Stimulated activated CD8-positive, alpha-beta memory T cell treated with anti-CD3 and anti-CD28 coated beads, Interleukin-7, amount 100 ng/mL, for 1 hour (primary cell): ENCODE measurements at places on chromosomes 5 and 9.

DNA sequence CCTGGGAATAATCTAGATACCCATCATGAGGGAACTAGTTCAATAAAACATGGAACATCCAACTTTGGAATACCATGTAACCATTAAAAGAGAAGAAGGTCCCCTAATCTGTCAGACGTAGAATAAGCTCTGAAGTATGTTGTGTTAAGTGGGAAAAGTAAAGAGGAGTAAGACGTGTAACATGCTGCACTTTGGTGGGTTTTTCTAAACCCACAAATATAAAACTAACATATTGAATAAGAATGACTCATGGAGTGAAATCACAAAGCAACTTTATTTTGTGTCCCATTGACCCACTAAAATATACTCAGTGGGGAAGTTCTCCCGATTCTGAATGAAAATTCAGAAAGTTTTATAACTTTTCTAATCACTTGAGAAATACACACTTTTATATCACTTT, 67.9 kb upstream of the PIK3R1 start:
- no peak for DNase-seq

GRCh38 chr9:136697146-136697820, 10.0 kb upstream of the AGPAT2 start:
- DNase-seq, result no peak

GRCh38 chr5:15377573-15378340, 122.2 kb upstream of the FBXL7 start:
- DNase-seq, result no peak

DNA sequence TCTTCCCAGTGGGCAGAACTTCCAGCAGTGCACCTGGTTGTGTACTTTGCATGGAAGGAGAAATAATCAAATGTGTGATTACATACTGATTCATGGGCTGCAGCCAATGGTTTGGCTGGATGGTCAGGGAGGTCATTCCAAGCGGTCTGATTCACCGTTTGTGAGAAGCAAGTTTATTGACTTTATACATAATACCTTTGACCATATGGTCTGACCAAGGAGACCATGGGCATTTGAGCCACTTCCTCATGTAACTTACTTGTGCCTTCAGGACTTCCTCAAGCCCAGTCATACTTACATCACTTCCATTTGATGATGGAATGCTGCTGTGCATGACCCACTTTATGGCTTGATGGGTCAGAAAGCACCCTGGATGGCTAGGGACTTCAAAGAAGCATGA, 41.1 kb downstream of the DAP start:
- DNase-seq, result no peak

GRCh38 chr5:91106842-91107511, 276.1 kb downstream of the ARRDC3 start:
- DNase-seq, result no peak

- no peak for DNase-seq
These were observed 1131.1 kb upstream of the WWC1 start for GRCh38 chr5:167160388-167160787.

- no peak for DNase-seq
These were observed 687.0 kb upstream of the C9orf72 start for GRCh38 chr9:28260330-28260729.

GRCh38 chr5:103263054-103263453, 4.5 kb downstream of the MACIR start:
- DNase-seq, result no peak

DNA sequence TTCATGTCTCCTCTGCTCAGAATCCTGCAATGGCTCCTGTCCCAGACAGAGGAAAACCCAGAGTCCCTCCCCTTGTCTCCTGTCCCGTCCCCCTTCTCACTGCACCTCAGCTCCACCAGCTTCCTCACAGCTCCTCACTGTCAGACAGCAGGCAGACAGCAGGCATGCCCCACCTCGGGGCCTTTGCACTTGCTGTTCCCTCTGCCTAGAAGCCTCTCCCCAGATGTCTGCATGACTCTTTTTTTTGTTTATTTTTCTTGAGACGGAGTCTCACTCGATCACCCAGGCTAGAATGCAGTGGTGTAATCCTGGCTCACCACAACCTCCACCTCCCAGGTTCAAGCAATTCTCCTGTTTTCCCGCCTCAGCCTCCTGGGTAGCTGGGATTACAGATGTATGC, 8.8 kb upstream of the SLC6A7 start:
- no peak for DNase-seq

- DNase-seq, result no peak
These were observed 2.0 kb downstream of the PPP3R2 start for GRCh38 chr9:101592788-101593187.

DNA sequence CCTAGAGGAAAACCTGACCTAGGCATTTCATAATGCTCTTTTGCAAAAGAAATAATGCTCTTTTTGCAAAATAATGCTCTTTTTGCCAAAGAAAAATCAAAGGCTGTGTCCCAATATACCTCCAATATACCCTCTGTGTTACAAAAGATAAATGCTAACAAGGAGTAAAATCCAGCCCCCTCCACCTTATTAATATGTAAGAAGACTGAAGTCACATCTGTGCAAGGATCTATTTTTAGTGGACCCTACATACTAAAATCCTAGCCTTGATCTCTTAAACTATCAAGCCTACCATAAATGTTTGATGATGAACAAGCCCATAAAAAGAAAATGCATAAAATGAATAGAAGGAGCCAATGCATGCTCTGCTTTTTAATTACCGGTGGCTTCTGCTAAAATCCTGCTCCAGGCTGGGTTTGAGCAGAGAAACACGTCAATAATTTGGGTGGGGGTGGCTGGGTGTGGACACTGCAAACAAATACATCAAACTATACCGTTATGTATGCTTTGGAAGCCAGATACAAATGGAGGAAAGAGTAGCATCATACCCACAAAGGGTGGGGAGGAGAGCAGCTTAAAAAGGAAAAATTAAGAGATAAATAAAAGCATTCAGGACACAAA, 131.6 kb downstream of the SEMA6A start:
- DNase-seq, result no peak

- no peak for DNase-seq
These were observed 97.2 kb downstream of the DOCK8 start for GRCh38 chr9:311841-312240.

DNA sequence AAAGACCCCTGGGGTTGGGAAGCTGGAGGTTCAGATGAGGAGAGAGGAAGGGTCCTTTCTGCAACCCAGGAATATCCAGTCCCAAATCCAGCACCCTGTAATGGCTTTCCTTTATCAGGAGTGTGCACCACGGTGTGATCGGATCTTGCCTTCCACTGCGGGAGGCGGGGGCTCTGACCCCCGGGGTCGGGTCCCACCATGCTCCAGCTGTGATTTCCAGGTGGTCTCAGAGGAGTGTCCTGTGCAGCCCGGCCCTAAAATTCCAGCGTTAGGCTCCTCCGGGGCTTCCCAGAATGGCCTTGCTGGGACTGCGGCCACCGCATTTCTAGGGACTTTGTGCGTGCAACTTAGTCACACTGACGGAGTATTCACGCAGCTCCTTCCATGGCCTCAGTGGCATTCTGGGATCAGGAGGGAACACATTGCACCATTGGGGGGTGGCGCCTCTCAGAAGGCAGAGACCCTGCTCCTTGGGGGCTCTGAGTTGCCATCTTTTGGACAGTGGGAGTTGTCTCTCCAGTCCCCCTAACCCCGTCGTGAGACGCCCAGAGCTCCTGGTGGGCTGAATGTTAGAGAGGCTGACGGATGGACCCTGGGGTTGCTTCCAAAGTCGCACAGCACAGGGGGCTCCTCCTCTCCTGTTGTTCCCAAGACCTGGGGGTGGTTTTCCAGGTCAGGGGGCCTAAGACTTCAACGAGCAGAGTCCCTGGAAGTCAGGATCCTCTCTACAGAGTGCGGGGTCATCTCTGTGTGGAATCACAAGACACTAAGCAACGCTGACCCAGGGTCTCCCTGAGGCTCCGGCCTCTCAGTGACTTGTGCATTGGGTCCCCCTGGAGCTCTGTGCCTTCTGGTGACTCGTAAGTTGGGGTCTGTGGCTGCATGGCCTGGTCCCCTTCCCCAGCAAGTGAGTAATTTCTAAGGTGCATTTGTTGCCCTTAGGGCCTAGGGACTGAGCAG, 42.7 kb upstream of the IRX4 start:
- no peak for DNase-seq

GRCh38 chr5:59609501-59610265, 283.8 kb downstream of the PDE4D start:
- no peak for DNase-seq

- no peak for DNase-seq
These were observed 311.8 kb upstream of the DMRT1 start for GRCh38 chr9:529731-530130.

DNA sequence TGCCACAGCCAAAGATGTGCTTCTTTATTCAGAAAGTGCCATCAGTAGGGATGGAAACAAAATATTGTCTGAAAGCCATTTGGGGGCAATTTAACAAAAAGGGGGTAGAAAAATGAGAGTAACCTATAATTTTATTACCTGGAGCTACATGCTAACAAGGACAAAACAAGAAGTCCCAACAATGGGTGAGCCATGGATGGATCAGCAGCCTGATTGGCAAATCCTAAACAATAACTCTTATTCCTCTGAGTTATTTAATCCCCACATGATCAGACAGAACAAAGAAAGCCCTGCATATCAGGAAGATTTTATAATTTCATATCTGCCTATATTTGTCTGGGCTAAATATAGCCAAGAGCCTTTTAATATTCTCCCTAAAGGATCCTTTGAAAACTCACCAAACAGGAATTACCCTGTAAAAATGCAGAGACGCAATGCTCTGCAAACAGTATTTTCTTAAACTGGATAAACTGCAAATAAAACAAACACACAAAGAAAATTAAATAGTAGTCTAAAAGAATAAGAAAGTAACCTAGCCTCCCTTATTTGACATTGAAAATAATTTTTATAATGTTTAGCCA, 483.4 kb downstream of the ZNF608 start:
- no peak for DNase-seq

GRCh38 chr5:59260200-59260599, 633.3 kb downstream of the PDE4D start:
- no peak for DNase-seq

- no peak for DNase-seq
These were observed 180.2 kb downstream of the FBXL17 start for GRCh38 chr5:108201721-108202120.

DNA sequence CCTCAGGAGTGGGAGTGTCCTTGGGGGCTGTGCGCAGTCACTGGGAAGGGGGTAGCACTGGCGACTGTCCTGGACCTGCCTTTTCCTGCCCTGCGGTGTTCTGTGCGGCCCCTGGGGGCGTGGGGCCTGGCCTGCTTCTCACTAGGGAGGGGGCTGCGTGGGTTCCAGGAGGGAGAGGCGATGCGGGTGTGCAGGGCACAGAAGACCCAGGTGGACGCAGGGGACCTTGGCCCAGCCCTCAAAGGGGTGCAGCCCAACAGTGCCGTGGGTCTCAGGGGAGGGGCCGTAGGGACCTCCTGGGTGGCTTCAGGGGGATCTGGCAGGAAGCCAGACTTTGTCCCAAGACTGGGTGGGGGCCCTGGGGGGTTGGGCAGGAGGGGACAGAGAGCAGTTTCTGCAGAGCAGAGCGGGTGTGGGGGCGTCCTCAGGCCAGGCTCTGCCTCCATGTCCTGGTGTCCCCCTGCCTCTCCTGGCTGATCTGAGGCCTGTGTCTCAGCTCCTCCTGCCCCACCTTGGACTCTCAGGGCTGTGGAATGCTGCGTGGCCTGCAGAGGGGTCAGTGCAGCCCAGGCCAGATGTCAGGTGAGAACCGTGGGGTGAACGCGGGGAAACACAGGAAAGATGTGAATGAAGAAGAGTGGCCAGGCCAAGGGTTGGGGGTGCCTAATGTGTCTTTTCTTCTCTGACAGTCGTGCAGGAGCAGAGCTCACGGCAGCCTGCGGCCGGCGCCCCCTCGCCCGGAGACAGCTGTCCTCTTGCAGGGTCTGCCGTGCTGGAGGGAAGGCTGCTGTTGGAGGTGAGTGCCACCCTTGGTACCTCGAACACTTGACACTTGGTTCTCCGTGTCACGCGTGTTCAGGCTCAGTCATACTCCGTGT, 54.6 kb downstream of the AHRR start:
- DNase-seq, result no peak

GRCh38 chr9:127154390-127155191, 32.2 kb upstream of the ANGPTL2 start:
- DNase-seq, result no peak

GRCh38 chr5:116517488-116517887, 57.1 kb downstream of the SEMA6A start:
- DNase-seq, result no peak
